NB4 (cell line): ENCODE measurements at places on chromosomes 7 and 10.
A peak's percentile ranks its signal among the peaks of the same experiment; 100 is the strongest.

- DNase-seq = no peak
Observed at GRCh38 chr7:25803117-25803887, 348.7 kb upstream of the NFE2L3 start.

DNA sequence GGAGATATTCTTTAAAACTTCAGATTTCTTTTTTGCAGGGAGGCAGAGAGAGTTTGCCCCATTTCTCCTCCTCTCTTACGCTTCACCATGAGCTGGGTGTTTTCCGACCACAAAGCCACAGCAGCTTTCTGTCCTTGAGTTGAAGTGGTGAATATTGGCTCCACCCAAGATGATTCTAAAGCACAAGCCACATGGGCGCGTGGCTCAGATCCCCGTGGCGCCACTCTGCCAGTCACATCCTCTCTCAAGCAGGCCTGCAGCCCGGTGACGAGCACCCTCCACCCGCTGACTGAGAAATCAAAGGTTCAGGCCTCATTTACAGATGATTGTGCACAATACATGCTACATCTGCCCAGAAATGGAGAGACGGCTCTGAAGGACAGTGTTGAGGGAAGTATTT is 27.6 kb upstream of the RNF32 start:
- peak; percentile 30 for DNase-seq

DNA sequence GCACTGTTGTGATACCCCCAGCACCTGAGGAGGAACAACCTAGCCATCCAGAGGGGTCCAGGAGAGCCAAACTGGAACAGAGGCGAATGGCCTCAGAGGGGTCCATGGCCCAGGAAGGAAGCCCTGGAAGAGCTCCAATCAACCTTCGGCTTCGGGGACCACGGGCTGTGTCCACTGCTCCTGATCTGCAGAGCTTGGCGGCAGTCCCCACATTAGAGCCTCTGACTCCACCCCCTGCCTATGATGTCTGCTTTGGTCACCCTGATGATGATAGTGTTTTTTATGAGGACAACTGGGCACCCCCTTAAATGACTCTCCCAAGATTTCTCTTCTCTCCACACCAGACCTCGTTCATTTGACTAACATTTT is 1.6 kb upstream of the CASP2 start:
- DNase-seq = no peak

- peak; percentile 28 for DNase-seq
Observed at GRCh38 chr10:76086761-76087639, 655.6 kb downstream of the LRMDA start.

DNA sequence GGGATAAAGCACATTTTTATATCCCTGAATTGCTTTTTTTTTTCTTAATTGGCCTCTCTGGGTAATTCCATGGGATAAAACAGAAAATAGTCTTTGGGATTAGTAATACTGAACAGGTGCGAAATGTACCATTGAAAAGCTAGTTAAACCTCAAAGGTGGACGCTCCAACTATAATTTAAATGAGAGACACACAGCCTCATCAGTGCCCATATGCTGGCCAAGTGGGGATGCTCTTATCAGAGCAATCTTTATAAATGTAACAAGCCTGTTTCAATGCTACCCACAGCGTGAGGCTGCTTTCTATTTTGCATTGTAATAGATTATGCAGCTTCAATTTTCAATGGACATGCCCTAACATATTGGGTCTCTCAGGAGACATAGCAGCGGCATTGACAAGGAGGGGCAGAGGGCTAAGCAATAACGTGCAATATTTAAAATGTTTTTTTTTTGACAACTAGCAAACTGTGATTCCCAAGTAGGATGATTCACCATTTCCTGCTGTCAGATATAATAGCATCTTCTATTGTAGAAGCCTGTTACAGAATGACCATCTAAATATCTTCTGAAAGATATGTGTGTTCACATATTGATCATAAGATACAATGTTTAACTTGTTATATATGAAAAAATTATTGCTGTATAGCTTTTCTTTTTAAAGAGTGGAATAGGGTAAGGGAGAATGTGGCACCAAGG is 91.3 kb upstream of the BET1 start:
- DNase-seq = no peak

DNA sequence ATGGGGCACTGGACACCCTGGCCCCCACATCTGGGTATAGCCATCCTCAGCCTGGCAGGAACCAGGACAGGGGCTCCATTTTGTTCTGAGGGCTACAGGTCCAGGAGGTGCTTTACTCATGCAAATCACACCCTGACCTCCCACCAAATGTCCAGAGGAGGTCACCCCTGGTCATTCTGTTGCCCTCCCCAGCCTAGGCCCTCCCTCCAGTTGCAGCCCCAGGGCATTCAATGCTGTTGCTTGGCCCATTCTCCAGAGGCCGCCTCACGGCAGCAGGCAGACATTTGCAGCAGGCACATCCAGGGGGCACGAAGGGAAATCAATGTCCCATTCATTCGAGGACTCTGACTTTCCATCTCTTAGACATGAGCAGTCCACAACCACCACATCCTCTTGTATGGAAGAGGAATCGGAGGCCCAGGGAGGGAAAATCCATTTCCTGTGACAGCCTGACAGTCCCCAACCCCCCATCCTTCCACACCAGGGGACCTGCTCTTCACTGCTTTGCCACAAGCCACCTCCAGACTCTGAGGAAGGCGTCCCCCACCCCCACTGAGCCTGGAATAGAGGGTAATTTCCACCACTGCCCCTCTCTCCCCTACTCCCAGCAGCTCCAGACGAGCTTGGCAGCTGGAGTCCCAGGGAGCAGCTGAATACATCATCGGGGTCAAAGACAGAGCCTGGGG is 76.2 kb upstream of the UNC5B start:
- no peak for DNase-seq

- peak; percentile 28 for DNase-seq
Observed at GRCh38 chr10:68594405-68594804, 34.3 kb downstream of the TET1 start.

DNA sequence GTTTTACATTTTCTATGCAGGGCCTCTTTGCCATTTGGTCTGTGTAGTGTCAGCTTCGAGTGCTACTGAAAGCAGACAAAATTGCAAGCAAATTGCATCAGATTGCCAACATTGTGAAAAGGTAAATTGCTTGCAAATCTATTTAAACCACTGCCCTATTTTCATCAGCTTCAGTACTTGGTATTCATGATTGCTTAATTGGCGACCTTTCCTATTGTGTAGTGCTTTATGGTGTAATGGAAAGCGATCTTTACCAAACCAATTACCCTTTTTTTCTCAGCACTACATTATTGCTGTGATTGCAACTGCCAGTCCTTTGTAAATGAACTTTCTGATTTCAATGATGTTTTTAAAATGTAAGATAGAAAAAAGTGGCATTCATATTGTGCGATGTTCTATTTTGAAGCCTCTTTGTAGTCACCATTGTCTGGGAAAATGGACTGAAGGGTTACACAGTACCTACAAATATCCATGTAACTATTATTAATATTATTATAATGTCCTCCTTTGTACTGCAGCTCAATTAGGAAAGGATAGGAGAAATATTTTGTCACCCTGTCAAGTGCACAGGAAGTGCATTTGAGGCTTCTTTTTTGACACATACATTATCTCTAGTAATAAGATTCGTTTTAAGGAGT is 177.7 kb upstream of the SP8 start:
- no peak for DNase-seq

GRCh38 chr7:112411186-112411795 is 39.0 kb upstream of the IFRD1 start:
- DNase-seq = peak; percentile 43

DNA sequence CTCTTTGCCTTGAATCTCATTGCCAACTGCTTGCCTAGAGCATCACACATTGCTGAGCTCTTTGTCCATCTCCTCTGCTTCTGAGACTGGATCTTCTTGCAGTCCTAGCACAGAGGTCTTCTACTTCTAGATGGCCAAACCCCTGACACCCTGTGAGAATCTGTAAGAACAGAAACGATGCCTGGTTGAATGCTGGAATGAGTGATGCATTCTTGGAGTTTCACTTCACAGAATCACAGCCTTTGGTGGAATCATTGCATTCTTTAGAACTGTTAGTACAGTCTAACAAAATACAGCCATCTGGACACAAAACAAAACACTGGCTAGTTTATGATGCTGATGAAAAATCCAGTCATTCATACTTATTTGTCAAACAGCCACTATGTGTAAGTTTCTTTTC is 141.7 kb upstream of the ITGB1 start:
- no peak for DNase-seq

- DNase-seq = no peak
Observed at GRCh38 chr10:17850501-17850900, 41.4 kb downstream of the MRC1 start.

GRCh38 chr10:25934621-25935139 is 651 bp downstream of the MYO3A start:
- no peak for DNase-seq

DNA sequence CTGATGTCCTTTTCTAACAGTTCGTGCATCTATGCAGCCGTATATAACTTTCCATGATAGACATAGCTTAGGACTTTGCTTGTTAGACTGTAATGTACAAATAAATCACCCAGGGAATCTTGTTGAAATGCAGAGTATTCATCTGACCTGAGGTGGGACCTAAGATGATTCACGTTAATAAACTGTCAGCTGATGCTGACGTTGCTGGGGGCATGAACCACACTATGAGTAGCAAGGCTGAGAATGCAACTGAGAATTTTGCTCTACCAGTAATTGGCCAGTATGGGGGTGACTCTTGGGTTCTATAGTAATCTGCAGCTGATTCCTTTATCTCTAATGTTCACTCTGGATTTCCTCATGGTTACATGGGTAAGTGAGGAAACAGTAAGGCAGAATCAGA is 130.1 kb upstream of the MALRD1 start:
- no peak for DNase-seq
